ENCODE measurements at places on chromosomes 7 and 10.

- no peak for DNase-seq
Measured at GRCh38 chr7:146412781-146413180, 296.2 kb downstream of the CNTNAP2 start.

DNA sequence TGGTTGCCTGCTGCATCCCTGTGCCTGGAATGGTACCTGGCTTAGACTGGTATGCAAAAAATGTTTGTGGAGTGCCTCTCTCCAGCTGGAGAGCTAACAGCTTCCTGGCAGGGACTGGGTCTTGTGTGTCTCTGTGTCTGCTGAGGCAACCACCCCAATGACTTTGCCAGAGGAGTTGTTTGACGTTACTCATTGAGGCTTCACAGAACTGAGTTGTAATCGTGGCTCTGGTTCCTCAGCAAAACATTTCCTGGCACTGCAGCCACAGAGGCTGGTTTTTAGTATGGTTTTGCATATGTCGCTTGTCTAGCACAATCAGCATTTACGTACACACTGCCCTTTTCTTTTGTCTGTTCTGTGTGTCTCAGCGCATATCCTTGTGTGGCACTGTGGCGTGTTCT is 7.5 kb downstream of the ZNF282 start:
- no peak for DNase-seq

- no peak for DNase-seq
Measured at GRCh38 chr10:114823077-114823463, 1.5 kb downstream of the FHIP2A start.

- no peak for DNase-seq
Measured at GRCh38 chr10:44755481-44755880, 155.7 kb upstream of the TMEM72 start.

GRCh38 chr7:120992272-120992964 is 3.9 kb downstream of the CPED1 start:
- no peak for DNase-seq
